ENCODE measurements at places on chromosomes 5 and 9.

GRCh38 chr5:16178745-16179372 is 732 bp downstream of the MARCHF11 start:
- no peak for DNase-seq

DNA sequence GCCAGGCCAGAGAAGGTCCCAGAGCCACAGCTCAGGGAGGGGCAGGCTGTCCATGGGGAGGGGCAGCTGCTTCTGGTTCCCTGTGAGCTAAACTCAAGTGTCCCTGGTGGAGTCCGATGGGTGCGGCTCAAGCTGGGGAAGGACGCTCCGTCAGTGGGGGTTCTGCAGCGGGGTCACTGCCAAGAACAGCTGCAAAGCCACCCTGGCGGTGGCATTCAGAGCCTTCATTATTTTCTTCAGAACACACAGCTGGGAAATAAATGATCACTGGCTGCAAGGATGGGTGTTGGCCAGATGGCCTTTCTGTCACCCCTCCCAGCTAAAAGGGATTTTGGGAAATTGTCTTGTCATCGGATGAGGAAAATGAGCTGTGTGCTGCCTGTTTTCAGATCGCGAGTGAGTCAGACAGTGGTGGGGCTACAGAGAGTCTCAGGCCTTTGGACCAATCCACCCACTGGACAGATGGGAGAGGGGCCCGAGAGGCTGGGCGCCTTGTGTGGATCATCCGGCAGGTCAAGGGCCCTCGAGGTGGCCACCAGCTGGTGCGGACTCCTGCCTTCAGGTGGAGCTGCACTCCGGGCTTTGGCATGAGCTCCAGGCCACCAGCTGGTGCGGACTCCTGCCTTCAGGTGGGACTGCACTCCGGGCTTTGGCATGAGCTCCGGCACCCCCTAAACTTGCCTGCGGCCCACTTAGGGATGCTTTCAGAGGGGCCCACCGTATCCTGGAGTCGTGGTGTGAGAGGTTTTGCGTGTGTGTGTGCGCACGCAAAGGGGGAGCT is 17.9 kb upstream of the GFPT2 start:
- DNase-seq: no peak

- DNase-seq: no peak
Measured at GRCh38 chr9:95879591-95879990, 4.1 kb downstream of the ERCC6L2 start.

DNA sequence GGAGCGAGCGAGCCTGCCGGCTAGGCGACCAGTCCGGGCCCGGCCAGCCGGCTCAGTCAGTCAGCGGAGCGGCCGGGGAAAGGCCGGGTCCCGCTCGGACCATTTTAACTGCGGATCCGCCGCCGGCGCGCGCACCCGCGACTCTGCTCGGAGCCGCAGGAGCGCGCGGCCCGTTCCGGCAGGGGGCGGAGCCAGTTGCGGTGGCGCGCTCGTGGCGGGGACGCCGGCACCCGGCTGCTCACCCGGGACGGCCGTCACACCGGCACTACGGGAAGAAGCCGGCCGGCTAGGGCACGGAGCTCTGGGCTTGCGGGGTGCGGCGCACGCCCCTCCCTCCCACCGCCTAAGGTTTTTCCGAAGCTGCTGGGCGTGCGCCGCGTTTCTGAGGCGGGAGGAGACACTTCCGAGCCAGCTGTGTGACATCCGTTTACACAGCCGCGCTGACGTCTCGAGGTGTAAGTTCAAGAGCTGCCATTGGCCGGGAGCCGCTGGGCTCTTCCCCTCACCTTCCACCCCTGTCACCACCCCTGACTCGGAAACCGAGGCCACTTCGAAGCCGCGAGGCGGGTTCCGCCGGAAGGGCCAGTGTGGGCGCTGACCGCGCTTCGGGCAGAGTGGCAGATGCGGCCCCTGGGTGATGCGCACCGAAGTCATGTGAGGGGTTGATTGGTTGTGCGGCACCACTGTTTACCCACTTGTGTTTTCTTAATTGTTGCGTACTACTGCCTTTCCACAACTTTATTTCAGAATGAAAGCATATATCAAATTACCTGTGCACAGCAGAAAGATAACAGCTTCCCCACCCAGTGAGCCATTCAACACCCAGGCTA is at the start of gene FBXL17:
Gene FBXL17, minus strand, starts transcription at position 145 of the 830 bp plus-strand sequence.
- peak; percentile 45 for DNase-seq

GRCh38 chr5:68740226-68740910 is 353.4 kb upstream of the SLC30A5 start:
- DNase-seq: no peak

DNA sequence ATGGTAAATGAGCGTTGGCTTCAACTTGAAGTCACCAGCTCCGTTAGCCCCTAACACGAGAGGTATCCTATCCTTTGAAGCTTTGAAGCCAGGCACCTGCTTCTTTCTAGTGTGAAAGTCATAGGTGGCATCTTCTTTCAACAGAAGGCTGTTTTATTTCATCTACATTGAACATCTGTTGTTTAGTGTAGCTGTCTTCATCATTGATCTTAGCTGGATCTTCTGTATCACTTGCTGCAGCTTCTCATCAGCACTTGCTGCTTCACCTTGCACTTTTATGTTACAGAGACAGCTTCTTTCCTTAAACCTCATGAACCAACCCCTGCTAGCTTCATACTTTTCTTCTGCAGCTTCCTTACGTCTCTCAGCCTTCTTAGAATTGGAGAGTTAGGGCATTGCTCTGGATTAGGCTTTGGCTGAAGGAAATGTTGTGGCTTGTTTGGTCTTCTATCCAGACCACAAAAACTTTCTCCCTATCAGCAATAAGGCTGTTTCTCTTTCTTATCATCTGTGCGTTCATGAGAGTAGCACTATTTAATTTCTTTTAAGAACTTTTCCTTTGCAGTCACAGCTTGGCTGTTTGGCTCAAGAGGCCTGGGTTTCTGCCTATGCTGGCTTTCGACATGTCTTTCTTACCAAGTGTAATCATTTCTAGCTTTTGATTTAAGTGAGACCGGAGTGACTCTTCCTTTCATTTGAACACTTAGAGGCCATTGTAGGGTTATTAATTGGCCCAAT is 47.2 kb downstream of the PCSK5 start:
- no peak for DNase-seq

GRCh38 chr5:317086-317811 is 4.3 kb upstream of the AHRR start:
- DNase-seq: peak; percentile 52

GRCh38 chr9:112194969-112195431 is 19.9 kb upstream of the SUSD1 start:
- no peak for DNase-seq

- no peak for DNase-seq
Measured at GRCh38 chr5:89981878-89982773, 427.4 kb downstream of the CETN3 start.

GRCh38 chr9:100072805-100073204 is 26.0 kb downstream of the ERP44 start:
- no peak for DNase-seq

DNA sequence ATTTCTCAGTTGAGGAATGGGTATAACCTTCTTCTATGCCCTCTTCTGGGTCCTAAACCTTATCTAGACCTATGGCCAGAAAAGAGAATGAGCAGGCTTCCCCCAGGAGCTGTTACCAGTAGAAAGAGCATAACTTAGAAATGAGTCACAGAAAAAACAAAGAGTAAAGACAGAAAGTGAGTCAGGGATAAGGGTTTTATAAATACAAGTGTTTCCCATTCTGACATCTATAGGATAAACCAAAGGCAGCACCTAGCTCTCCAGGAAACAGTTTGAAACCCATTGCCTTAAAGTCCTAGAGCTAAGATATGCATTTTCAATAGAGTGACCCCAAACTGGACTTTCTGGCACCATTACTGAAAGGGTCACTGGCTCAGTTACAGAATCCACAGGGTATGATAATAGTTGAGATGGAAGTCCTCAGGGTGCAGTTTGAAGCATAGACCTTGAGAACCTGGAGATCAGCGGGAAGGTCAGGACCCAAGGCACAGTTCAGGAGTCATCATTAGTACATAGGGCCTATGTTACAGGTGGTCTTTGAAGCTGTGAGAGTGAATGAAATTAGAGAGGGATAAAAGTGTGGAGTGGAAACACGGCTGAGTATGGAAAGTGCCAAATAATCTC is 42.7 kb upstream of the LIFR start:
- no peak for DNase-seq

DNA sequence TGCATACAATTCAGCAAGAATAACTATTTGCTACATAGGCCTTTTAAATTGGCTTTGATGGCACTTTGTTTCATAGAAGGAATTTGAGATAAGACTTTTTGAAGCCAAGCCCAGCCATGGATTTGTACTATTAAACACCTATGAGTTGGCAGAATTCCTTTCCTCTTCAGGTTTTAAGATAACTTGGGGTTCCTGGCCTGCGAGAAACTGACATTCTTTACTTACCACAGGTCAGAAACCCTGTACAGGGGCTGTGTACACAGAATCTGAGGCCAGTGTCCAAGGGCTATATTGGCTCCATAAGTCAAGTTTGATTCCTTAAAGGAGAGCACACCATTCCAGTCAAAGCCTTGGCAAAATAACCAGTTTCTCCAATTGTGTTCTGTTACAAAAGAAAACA is 10.8 kb upstream of the BTNL3 start:
- DNase-seq: no peak

GRCh38 chr5:176610435-176610773 is 448 bp upstream of the GPRIN1 start:
- DNase-seq: no peak

DNA sequence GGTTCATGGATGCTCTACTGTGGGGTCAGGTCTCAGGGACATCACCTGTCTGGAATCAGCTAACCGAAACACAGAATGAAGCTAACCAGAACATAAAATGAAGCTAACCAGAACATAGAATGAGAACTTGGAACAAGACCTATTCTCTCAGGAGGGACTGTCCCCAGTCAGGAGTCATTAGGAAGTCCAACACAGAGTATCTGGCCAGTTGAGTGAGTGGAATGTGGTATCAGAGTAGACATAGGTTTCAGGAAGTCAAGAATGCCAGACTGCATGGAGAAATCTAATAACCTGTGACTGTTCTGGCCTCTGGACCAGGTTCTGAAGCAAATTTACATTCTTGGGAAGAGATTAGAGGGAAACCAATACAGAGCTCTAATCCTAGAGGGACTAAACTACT is 609.6 kb downstream of the PRELID2 start:
- no peak for DNase-seq
